Activated CD8-positive, alpha-beta T cell treated with anti-CD3 and anti-CD28 coated beads, Interleukin-2, amount 10 ng/mL, durations not matched to agents 7 days and 5 days (primary cell): ENCODE measurements at places on chromosomes 7 and 10. TPM values are rescaled to one million over a fixed set of nuclear protein-coding genes. Genes with fewer than 3 reads are reported as not detected.

GRCh38 chr10:14253079-14253478 is 77.6 kb downstream of the FRMD4A start:
- no peak overlapping the region for H3K27ac ChIP-seq
- H3K4me1 ChIP-seq: no peaks in the 10 kb centered on the region
- H3K4me3 ChIP-seq: no peak overlapping the region
- H3K27me3 ChIP-seq: peaks cover 12% of the 10 kb centered on the region
- no peaks in the 10 kb centered on the region for H3K36me3 ChIP-seq

DNA sequence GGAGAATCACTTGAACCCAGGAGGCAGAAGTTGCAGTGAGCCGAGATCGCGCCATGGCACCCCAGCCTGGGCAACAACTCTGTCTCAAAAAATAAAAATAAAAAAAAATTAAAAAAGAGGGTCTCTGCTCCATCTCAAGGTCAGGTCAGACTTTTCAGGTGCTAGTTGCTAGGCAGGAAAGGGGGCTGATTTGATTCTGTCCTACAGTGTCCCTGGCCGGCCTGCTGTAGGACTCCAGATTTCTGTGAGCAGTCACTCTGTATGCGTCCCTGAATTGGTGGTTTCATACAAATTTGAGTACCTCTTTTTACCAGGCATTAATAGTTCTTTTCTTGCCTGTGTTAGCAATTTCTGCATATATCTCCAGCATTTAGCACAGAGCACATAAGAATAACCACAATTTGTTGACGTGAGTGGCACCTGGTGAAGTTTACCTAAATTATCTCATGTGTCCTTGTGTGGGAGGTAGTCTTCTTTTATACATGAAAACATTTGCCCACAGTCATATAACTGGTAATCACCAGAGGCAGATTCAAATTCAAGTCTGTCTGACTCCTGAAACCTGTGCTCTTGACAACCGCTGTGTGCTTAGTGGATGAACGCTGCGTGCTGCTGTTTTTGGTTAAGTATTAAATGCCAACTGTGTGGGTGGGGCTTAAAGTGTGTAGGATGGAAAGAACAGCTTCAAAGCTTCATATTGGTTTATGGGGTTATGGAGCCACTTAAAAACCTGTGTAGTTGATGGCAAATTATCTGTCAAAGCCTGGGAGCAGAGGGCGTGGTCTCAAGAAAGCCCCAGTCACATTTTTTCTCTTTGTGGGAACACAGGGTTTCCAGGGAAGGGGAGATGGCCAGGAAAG is 3.2 kb upstream of the ZNF775 start:
- H3K27ac ChIP-seq: no peak overlapping the region
- peaks cover 40% of the 10 kb centered on the region for H3K4me1 ChIP-seq
- peaks cover 24% of the 10 kb centered on the region for H3K36me3 ChIP-seq
- no peak for DNase-seq

Gene BICC1
- total RNA-seq: not detected

DNA sequence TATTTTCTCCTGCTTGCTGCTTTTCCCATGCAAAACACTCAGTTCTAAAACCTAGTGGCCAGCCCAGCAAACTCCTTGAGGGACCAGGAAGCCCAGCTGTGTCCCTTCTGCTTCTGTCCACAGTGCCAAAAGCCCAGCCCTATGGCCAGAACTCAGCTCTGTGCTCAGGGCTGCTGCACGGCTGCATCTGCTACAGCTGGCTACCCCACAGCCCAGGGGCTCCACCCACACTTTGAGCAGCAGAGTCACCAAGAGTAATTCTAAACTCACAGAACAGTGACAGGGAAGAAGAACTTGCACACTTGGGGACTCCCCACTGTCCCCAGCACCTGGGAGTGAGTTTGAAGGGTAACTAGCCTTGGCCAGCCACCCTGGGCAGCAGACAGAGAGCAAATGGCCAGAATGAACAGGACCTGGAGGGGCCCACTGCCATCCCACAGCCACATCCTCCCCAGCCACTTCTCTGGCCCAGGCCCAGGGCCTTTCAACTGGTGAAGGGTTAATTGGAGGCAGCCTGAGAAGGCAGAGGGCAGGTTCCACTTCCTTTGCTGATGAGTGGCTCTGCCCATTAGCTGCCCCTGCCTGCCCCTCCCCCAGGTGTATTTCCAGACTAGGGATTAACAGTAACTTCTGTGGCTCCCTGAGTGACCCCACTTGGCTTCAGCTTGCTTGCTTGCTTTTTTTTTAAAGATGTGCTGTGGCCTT is 28.1 kb upstream of the TRIM8 start:
- H3K4me1 ChIP-seq: peaks cover 49% of the 10 kb centered on the region
- peak overlapping the region; percentile 72 for H3K27ac ChIP-seq
- peaks cover 11% of the 10 kb centered on the region for H3K36me3 ChIP-seq
- H3K4me3 ChIP-seq: no peak overlapping the region
- no peak for DNase-seq

Gene ZMIZ2
- 77.8 TPM for total RNA-seq

GRCh38 chr7:100483090-100483721 is 521 bp upstream of the NYAP1 start:
- H3K27me3 ChIP-seq: no peaks in the 10 kb centered on the region
- H3K4me1 ChIP-seq: peaks cover 14% of the 10 kb centered on the region
- peak; percentile 83 for DNase-seq
- no peaks in the 10 kb centered on the region for H3K36me3 ChIP-seq
- H3K4me3 ChIP-seq: peak overlapping the region; percentile 84

DNA sequence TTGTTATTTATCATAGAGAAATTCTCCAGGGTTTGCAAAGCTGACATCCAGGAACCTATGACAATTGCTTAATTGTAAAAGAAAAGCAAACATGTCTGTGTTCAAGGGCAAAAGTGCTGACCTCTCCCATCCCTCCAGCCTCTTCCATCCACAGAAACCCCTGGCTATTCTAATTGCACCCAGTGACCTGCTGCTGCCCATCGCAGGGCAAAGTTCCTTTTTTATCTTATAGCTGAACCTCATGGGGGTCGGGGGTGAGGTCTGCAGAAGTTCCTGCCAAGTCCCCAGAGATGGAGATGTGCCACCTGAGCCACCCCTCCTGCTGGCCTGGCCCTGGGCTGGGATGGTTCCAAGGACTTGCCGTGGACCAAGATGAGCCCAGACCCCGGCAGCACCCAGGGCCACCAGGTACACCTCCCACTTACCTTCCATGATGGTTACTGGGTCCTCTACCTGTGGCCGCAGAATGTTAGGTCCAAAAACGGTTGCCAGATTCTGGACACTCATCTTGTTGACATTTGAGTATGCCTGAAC is 146.5 kb downstream of the MAPK8 start:
- H3K4me1 ChIP-seq: no peaks in the 10 kb centered on the region
- no peaks in the 10 kb centered on the region for H3K36me3 ChIP-seq
- no peak overlapping the region for H3K4me3 ChIP-seq
- no peak for DNase-seq

DNA sequence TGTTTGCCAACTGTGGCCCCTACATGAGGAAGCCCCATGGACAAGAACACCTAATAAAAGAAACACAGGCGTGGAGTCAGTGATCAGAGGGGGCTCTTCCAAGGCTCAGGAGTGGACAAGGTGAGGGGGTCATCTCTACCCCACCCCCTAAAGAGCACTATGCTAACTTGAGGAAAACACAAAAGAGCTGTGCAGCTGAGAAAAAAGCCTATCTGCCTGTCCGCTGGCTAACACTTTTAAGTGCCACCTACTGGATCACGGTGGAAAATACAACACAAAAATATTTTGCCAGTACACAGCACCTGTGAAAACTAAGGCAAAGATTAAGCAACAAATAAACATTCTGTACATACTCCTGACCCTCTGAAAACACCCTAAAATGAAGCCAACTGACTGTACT is 53.1 kb upstream of the COBL start:
- H3K36me3 ChIP-seq: no peaks in the 10 kb centered on the region
- H3K27ac ChIP-seq: no peak overlapping the region
- no peak overlapping the region for H3K4me3 ChIP-seq
- DNase-seq: peak; percentile 22
- H3K27me3 ChIP-seq: no peaks in the 10 kb centered on the region
- H3K4me1 ChIP-seq: no peaks in the 10 kb centered on the region
